ENCODE measurements at places on chromosomes 3 and 15. TPM values are rescaled to one million over a fixed set of nuclear protein-coding genes. Genes with fewer than 3 reads are reported as not detected.

The COL6A5 gene
- total RNA-seq, result not detected

DNA sequence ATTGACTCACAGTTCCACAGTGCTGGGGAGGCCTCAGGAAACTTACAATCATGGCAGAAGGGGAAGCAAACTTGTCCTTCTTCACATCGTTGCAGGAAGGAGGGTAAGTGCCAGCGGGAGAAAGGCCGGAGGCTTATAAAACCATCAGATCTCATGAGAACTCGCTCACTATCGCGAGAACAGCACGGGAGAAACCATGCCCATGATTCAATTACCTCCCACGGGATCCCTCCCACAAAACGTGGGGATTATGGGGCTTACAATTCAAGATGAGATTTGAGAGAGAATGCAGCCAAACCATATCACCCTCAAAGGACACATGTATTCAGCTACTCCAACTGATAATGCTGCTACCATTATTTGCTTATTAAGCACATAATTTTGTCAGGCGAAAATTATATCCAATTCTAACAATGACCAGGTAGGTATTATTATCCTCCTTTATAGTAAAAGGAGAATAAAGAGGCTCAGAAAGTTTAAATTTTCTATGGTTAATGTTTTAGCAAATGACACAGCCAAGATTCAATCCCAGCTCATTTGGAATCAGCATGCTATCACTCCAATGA is 327.2 kb upstream of the CDIN1 start:
- no peak for DNase-seq

GRCh38 chr3:191303596-191303995 is 25.6 kb upstream of the CCDC50 start:
- DNase-seq, result peak; percentile 13

- DNase-seq, result peak; percentile 37
These were observed 61.0 kb downstream of the HMG20A start for GRCh38 chr15:77481670-77482069.

All from mammary epithelial cell (primary cell).